ENCODE measurements at places on chromosomes 5 and 9.
A peak's percentile ranks its signal among the peaks of the same experiment; 100 is the strongest.

- DNase-seq: no peak
These were observed 16.1 kb downstream of the IFNE start for GRCh38 chr9:21465859-21466518.

GRCh38 chr5:54593779-54594178 is 76.2 kb downstream of the SNX18 start:
- no peak for DNase-seq

DNA sequence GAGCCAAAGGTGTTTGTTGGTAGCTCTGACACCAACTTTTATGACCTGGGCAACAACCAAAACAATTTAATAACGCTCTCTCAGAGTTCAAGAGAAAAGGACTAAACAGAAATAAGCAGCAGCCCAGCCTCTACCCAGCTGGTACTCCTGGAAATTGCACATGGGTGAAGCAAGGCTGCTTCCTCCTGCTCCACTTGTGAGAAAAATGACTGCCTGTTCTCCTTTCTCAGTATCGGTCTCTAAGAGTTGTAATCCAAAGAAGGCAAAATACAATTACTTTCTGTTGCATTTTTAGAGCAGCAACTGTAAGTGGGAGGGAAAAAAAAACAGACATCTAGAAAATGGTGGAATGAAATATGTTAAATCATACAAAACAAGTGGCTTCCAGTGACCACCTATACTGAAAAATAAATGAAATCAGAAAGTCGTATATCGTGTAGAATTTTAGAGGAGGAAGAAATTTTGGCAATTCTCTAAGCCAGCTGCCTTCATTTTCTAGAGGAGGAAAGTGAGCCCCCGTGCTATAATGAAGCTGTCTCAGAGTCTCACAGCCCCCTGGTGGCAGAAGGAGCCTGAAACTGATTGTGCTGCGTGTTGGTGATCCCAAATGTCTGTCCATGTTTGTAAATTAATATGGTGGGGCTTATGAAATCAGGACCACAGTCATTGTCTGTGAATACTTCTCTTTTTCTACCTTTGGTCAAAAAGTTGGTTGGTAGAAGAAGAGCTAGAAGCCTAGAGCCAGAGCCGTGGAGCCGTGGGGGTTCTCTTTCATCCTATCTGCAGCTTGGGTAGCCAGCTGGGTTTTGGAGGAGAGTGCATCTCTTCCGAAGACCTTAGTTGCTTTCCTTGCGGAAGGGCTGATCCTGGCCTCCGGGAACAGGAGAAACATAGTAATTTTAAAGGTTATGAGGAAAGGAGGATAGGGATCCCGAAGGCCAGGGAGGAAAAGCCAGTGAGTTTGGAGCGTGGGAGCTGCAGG is 139.9 kb downstream of the PIP5K1B start:
- peak; percentile 3 for DNase-seq

- peak; percentile 39 for DNase-seq
These were observed 154.6 kb upstream of the GNA14 start for GRCh38 chr9:77802515-77803293.

DNA sequence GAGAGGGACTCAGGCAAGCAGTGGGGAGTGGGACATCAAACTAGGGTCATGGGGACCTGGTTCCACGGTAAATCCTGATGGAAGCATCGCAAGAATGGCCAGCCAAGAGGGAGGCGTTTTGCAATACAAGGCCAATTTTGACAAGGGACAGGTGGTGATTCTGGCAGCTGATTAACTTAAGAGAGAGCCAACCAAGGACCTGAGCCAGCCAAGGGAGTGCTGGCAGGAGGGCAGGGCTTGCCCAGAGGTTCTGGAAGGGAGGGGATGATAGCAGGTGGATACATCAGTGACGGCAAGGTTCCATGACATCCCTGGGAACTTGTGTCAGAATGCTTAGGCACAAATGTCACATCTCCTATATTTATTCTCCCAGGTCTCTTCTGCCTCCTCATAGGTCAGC is 32.8 kb upstream of the PUM3 start:
- no peak for DNase-seq

- no peak for DNase-seq
These were observed 102.6 kb upstream of the TBC1D2 start for GRCh38 chr9:98357921-98358535.

DNA sequence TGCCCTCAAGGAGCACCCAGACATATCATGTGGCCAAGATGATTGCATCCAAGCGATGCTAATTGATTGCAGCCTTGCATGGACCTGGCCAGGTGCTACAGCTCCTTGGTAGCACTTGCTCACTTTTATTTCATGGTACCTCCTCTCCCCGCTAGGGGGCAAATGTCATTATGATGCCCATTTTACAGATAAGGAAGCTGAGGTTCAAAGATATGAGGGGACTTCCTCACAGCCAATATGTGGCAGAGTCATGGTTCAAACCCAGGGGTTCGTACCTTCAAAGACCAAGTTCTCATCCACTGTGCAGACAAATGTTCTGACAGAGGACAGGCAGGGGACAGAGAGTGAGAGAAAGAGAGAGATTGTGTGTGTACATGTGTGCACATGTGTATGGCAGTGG is 21.9 kb upstream of the KCNMB1 start:
- no peak for DNase-seq

DNA sequence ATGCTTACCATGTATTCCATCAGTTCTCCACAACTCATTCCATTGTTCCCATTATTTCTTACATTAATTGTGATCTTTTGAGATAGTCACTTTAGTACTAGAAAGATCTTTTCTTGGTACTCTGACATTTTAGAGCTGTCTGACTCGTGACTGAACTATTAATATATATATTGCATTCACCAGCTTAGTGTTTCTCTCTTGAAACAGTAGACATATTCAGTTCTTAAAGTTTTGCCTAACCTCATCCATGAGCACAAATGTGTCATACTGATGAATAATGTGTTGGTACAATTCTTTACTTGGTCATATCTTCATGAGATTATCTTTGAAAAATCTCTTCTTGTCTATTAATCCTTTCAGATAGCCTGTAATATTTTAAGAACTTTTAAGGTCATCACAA is 74.3 kb downstream of the NLN start:
- DNase-seq: no peak

GRCh38 chr5:55771175-55771655 is 33.4 kb downstream of the DDX4 start:
- no peak for DNase-seq

- no peak for DNase-seq
These were observed 42.0 kb downstream of the SHB start for GRCh38 chr9:38026840-38027527.

- DNase-seq: no peak
These were observed 74.9 kb upstream of the VCAN start for GRCh38 chr5:83396662-83397061.

- no peak for DNase-seq
These were observed 22.6 kb downstream of the DBH start for GRCh38 chr9:133658442-133659431.

GRCh38 chr5:157345485-157345884 is 79.6 kb downstream of the CYFIP2 start:
- DNase-seq: no peak

- DNase-seq: peak; percentile 27
These were observed 23.4 kb downstream of the MEGF10 start for GRCh38 chr5:127313847-127314473.

DNA sequence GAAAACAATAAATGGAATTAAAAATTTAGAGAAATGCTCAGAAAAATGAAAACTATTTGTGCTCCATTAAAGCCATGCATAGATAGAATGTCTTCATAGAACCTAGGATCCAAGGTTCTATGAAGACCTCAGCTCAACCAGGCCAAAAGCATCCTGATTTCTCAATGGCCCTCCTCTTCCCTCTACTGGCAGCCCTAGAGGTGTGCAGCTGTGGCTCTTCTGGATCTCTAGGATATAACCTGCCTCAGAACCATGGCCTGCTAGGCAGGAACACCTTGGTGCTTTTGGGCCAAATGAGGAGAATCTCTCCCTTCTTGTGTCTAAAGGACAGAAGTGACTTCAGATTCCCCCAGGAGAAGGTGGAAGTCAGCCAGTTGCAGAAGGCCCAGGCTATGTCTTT is 15.1 kb downstream of the IFNA1 start:
- DNase-seq: no peak

DNA sequence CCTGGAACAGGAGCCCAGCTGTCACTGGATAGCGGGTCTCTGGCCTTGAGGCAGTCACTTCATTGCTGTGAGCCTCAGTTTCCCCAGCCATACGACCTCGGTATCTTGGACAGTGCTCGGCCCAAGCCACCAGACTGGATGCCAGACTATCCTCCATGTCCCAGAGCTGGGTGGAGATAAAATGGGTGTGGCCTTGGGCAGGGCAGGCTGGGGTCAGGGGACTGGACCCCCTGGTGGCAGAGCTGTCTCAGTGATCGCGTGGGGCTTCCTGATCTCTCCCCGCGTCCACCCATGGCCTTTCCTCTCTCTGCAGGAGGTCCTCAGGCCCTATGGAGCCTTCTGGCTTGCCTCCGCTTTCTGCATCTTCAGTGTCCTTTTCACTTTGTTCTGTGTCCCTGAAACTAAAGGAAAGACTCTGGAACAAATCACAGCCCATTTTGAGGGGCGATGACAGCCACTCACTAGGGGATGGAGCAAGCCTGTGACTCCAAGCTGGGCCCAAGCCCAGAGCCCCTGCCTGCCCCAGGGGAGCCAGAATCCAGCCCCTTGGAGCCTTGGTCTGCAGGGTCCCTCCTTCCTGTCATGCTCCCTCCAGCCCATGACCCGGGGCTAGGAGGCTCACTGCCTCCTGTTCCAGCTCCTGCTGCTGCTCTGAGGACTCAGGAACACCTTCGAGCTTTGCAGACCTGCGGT is 10.0 kb downstream of the SLC2A8 start:
- no peak for DNase-seq

GRCh38 chr9:127762111-127762676 is 16.3 kb downstream of the SH2D3C start:
- DNase-seq: no peak

- no peak for DNase-seq
These were observed 257.9 kb downstream of the SGCD start for GRCh38 chr5:156584871-156585270.

DNA sequence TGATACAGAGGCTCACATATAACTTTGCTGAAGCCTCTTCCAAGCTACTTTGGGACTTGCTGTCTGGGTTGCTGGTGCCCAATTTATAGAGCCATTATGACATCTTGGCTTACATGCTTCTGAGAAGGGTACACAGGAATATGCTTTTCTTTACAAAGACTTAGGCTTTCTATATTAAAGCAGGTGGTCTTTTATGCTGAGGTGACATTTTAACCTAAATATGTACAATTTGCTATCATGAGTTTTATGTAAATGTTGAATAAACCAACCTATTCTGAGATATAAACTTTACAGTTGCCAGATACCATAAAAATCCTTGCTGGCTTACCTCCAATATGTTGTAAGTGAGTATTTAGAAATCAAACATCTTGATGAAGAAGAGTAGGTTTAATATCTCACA is 509.2 kb upstream of the CHD1 start:
- DNase-seq: no peak

- DNase-seq: no peak
These were observed 47.5 kb downstream of the NEURL1B start for GRCh38 chr5:172688349-172689217.

- no peak for DNase-seq
These were observed 98.8 kb upstream of the NR5A1 start for GRCh38 chr9:124606027-124606426.

DNA sequence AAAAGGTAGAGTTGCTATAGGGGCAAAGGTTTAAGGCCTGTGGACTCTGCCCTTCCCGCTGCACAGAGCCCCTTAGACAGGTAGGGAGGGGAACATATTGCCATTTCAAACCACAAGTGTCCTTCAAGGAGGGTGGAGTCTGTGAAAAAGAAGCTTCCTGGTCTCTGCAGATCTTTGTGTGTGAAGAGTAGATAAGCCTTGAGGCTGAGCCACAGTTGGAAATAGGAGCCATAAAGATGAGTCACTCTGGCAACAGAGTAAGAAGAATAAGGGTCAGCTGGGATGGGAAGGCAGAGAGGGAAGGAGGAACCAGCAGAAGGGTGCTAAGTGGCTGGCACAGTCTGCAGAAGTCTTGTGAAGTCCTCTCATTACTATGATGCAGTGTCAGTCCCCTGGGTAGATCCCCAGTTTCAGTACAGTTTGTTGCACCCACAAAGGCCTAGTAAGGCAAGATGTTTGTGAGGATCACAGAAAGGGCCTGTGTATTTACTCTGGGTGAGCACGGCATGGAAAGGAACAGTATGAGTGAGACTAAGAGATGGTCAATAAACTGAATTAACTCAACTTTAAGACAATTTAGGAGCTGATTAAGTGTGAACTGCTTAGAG is 18.1 kb downstream of the GRXCR2 start:
- no peak for DNase-seq

DNA sequence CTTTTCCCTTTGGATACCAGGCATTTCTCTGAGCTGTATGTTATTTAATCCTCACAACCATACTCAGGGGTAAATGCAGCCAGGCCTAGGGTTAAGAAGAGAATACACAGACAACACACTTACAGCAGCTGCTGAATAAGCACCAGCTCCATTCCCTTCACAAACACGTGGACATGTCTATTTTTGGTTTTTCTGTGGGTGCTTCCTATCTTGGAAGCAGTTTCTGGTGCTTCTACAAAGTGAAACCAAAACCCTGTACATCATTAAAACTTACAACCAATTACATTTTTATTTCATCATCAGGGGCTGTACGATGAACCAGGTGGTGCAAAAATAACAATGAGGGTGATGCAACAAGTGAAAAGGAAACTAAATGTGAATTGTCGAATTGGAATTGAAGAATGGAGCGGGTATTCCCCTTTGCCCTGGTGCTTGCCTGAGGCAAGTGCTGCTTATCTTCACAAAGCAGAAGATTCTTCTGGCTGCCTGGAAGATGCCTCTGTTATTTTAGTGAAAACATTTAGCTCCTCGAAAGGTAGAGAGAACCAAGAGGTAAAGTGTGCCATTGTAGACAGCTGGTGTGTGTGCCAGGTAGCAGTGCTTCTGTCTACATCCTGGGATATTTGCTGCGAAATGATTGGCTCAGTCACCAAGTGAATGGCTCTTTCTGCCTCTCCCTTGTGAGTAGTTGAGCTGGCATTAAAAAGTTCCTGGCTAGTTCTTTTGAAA is 18.6 kb upstream of the IFNB1 start:
- DNase-seq: no peak

DNA sequence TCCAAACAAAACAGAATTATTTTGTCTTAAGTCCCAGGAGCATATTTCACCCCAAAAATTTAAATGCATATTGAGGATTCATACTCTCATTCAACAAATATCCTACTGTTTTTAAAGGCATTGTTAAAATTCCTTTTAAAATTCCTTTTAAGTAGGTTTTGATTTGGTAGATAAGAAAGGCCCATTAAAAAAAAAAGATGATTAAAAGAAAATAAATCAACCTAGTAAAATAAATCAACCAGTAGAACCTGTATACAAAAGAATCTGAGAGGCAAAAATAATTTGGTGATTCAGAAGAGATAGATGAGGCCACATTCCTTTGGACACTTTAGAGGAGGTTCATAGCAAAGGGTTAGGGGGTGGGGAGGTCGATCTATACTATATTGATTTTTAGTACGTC is 585.3 kb upstream of the TLE4 start:
- no peak for DNase-seq

GRCh38 chr5:157926977-157927376 is 68.0 kb upstream of the CLINT1 start:
- no peak for DNase-seq

GRCh38 chr5:179435731-179436315 is 90.6 kb upstream of the ADAMTS2 start:
- no peak for DNase-seq
